ENCODE measurements at places on chromosomes 2 and 18.
A peak's percentile ranks its signal among the peaks of the same experiment; 100 is the strongest.

DNA sequence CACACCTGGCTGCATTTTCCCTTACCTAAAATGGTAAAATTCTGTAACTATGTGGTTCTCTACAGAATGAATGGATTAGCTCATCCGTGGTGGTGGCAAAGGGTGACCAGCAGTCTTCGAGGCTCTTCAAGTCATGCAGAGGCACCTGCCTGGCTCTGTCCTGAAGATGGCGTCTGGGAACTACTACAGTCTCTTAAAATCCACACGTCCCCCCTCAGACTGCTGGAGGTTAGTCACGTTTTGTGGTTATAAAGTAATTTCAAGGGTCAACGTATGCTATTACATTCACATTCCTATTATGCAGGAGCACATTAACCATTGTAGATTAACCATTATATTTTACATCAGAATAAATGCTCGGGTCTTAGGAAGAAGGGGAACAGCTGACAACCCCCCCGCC is 616.7 kb downstream of the GALR1 start:
- no peak for DNase-seq

- DNase-seq = no peak
Observed at GRCh38 chr18:22293417-22293816, 124.0 kb downstream of the GATA6 start.

GRCh38 chr2:35822716-35823115 is 532.9 kb upstream of the CRIM1 start:
- DNase-seq = no peak

- DNase-seq = no peak
Observed at GRCh38 chr2:234497594-234498235, 834 bp upstream of the ARL4C start.

- DNase-seq = no peak
Observed at GRCh38 chr2:55751966-55752365, 58.3 kb upstream of the PNPT1 start.

DNA sequence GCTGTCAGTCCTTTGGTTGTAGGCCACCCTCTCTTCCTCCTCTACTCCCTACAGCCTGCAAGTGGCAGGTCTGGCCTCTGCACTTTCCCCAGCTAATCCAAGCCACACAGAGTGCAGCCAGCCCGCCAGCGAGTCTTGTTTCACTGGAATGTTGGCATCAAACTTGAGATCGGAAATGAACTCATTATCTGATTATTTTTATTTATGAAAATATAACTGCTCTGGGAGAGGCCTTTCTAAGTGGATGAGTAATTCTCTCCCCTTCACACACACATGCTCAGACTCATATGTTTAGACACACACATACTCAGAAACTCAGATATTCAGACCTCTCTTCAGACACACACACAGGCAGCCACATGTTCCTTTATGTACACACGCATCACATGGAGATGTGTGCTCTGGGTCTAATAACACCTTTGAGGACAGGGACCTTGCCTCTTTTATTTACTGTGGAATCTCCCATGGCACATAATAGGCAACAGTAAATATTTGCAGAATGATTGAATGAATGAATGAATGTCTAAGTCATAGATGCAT is 151.3 kb downstream of the ZFP36L2 start:
- DNase-seq = no peak

DNA sequence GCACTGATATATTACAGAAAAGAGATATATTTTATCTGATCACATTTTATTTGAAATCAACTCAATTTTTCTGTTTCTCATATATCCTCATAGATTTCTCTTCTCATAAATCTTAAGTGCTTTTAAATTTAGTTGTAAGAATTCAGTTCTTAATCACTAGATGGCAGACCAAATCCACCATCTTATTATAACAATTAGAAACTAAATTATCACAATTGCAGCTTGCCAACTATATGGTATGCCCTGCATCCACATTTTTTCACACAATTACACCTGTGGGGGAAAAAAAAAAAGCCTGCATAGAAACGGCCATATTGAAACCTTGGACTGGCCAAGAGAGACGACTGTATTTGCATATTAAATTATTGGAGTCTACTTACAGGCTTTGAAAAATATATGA is 64.4 kb downstream of the COL5A2 start:
- no peak for DNase-seq

DNA sequence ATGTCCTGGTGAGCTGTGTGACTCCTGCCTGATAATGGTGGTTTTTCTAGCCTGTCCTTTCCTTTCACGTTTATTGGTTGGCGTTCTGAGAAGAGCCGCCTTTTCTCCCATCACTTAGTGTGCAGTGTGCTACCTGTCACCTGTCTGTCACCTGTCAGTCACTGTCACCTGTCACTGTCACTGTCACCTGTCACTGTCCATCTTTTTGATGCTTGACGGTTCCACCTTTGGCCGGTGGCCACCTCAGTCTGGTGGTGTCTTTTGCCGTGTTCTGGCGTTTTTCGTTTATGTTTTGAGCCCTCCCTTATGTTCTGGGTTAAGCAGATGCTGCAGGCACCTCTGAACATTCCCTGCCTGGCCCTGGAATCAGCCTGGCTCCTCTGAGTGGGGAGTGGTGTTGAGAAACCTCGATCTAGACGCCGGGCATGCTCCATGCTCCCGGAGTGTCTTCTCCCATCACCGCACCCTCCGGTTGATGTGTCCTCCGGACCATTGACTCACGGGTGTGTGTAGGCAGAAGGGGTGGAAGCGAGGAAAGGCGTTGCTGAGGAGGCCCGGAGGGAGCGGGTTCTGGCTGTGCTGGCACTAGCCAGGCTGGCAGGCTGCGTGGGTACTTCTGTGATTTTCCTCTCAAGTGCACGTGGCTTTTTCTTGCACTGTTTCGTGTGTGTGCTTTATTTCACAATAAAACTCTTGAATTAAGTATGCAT is 20.7 kb downstream of the DTYMK start:
- no peak for DNase-seq

DNA sequence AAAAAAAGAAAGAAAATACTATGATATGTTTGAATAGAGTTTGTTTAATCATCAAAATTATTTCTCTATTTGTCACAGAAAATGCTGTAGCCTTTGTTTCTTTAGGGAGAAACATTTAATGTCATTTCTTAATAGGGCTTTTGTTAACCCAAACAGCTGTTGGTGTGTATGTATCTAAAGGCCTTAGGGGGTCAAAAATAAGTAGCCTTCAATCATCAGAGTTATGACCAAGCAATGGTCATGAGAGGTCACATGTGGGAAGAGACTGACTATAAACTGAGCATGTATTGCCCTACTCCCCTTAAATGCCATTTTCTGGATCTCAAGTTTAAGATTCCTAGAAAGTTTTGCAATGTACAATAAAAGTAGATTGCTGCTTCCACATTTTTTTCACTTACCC is 22.7 kb downstream of the HNMT start:
- DNase-seq = no peak

DNA sequence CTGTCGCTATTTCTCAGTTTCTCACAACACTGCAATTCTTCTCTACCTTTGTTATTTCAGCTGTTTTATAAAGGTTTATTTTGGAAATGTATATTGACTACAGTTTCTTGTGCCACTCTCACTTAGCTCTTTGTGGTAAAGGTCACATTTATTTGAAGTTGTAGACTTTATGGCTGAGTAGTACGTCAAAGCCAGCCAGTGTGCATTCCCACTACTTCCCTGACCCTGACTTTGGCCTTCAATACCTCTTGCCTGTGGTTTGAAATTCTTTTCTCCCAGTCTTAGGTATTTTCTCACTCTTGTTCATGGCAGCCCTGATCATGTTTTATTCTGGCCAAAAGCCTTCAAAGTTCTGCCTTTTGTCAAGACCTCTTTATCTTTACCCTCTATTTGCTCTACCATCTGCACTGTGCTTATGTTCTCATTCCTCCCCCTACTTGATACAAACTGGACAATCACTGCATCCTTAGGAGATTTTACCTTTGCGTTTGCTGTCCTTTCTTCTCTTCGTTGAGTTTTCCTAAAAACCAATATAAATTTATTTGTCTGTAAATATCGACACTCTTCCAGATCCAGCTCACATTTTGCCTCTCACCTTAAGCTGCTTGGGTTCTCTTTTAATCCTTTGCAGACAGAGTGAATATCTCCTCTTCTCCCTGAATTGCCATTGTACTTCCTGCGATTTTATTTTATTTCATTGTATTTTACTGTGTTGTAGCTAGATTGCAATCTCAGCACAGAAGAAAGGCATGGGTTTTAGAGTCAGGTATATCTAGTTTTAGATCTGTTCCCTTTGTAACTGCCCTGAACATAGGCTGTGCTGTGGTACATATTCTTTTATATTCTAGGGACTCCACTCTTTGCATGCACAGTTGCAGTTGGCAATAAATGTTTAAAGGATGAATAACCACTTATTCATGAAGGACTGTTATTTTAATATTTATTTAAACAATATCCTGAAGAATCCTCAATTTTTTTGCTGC is 31.2 kb downstream of the GULP1 start:
- DNase-seq = no peak

GRCh38 chr2:105714141-105714540 is 30.6 kb upstream of the NCK2 start:
- DNase-seq = no peak

GRCh38 chr2:23679044-23679443 is 247.9 kb downstream of the ATAD2B start:
- DNase-seq = no peak

DNA sequence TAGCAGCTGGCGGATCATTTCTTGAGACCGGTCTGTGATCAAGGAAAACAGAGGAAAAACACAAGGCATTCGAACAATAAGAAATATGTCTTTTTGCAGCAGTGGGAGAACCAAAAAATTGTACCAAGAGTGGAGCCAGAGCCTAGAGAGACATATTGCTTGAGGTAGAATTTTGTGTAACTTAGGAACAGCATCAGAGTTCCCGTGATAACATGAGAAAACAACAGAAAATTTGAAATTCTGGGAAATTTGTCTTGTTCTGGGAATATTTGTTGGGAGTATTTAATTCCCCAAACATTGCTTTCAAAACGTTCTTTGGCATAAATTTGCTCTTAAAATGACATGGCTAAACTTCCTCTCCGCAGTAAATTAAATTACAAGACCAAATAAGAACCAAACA is 267.5 kb downstream of the GPD2 start:
- no peak for DNase-seq

GRCh38 chr2:149597668-149598326 is 10.2 kb upstream of the MMADHC start:
- DNase-seq = peak; percentile 1

GRCh38 chr2:26033270-26033817 is 540 bp upstream of the RAB10 start:
- peak; percentile 52 for DNase-seq

DNA sequence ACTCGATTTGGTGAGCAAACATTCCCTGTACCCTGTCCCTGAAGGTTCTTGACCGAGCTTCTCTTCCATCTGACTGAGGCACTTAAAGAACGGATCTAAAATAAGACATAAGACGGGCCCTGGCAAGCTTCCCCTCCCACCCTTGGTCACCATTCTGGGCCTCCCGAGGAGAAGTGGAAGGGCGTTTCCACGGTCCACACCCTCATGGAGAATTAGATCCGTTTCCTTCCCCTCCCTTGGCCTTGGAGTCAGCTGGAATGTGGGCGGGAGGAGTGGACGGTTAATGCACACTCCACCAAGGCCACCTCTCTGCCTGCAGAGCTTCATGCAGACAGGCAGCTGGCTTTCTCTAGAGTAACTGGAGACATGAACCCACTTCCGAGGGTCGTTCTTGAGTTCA is 257.3 kb upstream of the APCDD1 start:
- no peak for DNase-seq

GRCh38 chr2:218383892-218384519 is 1.9 kb downstream of the SLC11A1 start:
- no peak for DNase-seq

GRCh38 chr18:37741032-37741623 is 175.5 kb upstream of the CELF4 start:
- no peak for DNase-seq

GRCh38 chr2:132448331-132448730 is 31.7 kb downstream of the GPR39 start:
- no peak for DNase-seq

GRCh38 chr2:176648700-176649297 is 379.6 kb downstream of the MTX2 start:
- no peak for DNase-seq

GRCh38 chr2:189506514-189506976 is 65.3 kb downstream of the WDR75 start:
- no peak for DNase-seq

DNA sequence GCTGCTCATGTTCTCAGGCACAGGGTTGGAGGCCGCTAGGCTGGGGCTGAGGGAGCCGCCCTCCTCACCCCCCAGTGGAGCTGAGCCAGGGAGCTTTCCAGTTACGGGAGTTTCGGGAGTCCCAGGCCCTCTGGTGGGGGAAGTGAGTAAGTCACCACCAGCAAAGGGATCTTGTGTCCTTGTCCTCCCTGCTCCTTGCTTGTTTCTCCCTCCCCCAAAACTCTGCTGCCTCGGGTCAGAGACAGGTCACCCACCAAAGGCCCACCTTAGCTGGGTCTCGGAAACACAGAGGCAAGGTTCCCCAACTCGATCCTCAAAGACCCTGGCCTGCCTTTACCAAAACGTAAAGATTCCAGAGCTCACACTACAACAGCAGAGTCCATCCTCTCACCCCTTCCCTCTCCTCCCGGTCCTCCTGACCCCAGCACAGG is 60.5 kb upstream of the POMC start:
- DNase-seq = peak; percentile 35

- DNase-seq = no peak
Observed at GRCh38 chr2:19797871-19798270, 103.9 kb downstream of the TTC32 start.

DNA sequence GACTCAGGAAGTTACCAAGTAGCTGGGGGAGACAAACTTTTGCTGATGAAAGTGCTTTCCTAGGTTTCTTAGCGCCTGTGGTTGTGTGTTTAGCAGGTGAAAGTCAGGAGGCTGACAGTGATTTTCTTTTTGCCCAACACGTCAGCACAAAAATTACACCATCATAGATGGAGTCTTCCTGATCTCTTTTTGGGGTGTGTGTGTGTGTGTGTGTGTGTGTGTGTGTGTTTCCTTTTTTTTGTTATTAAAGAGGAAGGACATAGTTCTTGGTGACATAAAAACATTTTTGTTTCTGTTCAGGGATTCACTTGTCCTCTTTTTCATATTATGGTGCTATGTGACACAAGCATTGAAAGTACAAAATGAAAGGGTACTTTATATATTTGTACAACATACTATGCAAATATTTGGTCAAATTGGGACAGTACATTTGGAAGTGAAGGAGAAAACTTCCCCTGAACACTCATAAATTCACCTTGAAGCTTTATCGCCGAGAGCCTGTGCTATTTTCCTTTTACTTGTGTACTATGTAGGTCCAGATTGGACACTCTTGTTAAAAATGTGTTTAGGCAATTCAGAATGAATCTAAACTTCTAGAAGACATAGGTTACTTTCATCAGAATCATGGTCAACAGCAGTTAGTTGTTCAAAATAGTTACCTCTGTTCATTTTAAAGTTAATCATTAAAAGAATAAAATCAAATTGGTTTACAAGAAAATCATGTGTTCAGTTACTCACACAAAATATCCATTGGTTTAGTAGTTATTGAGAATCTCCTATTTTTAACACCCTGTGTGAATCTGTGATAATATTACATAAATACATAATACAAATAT is 491.9 kb downstream of the IRS1 start:
- no peak for DNase-seq

DNA sequence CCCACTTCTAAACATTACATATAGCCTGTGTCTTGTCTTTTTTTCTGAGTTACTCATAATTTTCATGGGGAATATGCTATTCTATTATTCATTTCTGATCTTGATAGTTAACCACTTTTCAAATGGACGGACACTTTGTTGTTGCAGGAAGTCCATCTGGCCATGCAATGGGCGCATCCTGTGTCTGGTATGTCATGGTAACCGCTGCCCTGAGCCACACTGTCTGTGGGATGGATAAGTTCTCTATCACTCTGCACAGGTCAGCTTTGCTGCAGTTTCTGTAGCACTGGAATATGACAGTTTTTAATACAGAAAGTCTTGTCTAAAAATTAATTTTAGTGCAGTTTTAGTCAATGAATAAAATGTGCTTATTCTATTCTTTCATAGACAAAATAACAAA is 3.3 kb downstream of the G6PC2 start:
- no peak for DNase-seq
